ENCODE measurements at places on chromosomes 3 and 15.
A peak's percentile ranks its signal among the peaks of the same experiment; 100 is the strongest.

DNA sequence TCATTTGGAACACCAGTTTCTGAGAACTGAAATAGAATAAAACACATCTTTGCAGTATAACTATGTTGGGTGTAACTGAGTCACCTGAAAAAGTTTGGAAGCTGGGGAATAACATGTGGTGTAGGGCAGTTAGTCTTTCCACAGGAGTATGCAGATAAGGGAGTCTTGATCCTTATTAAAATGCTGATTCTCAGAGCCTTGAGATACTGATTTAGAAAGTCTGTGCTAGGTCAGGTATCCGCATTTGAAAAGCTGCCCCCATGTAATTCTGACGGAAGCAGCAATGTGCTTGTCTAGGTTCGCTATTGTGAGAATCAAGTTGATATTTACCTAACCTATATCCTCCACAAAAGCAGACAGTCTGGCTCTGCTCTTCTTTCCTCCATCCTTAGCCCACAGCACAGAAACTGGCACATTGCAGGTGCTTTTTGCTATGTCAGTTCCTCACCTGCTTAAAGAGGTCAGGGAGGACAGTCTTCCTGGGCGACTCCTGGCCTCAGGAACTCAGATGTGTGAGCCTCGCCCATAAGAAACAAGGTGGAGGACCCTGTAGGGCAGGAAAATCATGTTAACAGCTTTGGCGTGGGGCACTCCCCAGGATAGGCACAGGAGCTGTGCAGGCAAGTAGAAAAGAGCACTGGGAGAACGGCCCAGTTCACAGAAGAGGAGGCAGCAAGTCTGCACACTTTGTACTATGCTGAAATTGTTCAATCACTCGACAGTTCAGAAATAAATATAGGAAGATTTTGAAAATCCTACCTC lies 27.6 kb upstream of the SRPRB start:
- DNase-seq, result no peak

- DNase-seq, result no peak
Measured at GRCh38 chr3:46412786-46413298, 5.8 kb downstream of the CCRL2 start.

DNA sequence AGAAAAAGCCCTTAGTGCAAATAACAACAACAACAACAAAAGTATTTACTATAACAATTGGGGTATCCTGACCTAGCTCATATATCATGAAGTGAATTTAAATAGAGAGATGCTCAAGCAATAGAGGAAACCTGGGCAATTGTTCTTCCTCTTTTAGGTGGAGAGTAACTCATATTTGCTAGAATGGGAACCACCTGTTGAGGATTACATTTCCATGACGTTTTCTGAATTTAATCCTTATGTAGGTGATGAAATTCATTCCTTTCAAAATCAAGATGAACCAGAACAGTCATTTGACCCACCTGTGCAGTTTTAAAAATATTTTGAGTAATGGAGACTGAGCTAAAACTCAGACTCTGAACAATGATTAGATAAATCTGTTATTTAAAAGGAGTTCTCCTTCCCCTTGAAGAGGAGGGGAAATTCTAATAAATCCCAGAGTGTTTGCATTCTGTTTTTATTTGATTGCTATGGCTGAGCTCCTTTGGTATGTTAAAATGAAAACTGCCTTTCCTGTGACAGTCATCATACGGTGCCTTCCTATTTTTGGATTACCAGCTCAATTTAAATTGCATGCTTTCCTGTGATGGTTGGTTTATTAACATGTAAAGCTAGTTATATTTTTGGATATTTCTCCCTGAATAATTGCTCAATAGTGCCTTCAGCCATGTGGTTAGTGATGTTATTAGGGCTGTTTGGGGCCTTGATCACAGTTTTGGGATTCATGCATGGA lies 24.3 kb downstream of the VPS8 start:
- peak; percentile 45 for DNase-seq

DNA sequence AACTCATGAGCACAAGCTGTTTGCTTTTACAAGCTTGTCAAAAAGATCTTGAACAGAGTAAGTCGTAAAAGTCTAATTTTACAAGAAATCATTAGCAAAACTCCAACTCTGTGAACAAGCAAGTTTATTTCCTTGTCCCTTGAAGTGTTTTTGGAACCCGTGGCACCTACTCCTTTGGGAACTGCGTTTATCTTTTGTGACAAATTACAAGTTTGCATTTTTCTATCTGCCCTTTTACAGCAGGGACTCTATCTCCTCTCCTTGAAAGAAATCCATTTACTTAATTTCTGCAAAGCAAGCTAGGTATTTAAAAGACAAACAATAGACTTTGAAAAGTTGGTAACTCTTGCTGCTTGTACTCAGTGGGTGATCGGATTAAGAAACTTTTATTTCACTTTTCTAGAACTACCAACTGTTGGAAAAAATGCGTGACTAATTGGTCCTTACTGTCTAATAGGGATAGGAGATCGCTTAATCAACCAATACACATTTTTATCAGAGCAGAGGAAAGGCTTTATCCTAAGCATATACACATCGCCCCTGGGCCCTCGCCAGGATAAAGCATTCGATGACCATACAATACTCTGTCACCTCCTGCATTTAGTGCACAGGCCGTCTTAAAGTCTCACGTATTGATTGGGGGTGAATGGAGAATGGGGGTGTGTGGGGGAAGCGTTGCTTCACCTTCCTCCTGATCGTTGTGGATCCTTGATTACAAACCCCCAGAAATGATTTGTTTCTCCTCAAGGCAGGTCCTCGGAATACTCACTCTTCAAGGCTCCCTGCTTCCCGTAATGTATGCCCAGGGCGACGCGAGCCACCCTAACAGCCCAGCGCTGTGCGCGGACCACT lies 1.7 kb downstream of the PRTG start:
- DNase-seq, result peak; percentile 83

DNA sequence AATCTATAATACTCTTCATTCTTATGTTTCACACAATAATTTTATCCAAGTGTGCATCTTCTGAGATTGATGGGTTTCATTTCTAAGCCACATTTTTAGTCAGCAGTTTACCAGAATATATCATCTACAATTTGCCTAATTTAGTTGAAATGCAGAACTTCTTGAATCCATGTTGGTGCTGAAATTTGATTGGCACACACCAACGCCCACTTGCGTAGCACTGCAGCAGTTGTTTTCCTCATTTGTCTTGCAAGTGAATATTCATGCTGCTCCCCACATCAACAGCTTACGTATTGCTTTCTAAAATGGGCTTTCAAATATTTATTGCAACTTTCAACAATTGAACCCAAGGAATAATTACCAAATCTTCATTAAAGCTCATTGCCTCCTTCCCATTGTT lies 87.8 kb upstream of the CTDSPL start:
- DNase-seq, result no peak

DNA sequence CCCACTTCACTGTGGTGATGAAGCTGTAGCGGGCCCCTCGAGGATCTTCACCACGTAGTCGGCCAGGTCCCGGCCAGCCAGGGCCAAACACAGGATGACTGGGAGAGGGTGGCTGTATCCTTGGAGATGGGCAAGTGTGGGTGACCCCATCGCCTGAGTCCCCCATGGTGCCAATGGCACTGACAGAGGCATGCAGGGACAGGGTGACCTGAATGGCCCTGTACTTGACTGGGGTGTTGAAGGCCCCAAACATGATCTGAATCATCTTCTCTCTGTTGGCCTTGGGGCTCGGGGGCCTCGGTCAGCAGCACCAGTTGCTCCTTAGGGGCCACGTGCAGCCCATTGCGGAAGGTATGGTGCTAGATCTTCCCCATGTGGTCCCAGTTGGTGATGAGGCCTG lies 17.1 kb upstream of the AP3B2 start:
- no peak for DNase-seq

Measured in HAP-1 (cell line).